ENCODE measurements at places on chromosomes 4 and X.

GRCh38 chrX:15546745-15547144 lies 46.1 kb downstream of the BMX start:
- DNase-seq: no peak

DNA sequence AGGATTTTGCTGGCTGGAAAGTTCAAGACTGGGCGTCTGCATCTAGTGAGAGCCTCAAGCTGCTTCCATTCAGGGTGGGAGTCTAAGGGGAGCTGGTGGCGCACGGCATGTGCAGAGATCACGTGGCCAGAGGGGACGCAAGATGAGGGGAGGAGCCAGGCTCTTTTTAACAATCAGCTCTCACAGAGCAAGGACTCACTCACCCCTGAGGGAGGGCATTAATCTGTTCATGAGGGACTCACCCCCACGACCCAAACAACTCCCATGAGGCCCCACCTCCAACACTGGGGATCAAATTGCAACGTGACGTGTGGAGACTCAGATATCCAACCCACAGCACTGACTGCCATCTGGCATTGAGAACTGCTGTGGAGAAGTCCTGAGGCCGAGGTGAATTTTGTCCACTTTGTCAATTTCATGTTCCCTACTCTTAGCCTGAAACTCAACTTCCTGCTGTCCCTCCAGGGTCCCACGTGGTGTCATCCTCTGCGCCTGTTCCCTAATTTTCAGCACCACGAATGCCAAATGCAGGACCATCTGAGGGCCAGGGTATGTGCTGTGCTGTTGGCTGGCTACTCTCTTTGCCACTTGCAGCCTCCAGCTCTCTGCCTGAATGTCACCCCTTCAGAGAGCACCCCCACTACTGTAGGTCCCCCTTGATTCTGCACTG lies 5.6 kb downstream of the ZFP92 start:
- no peak for DNase-seq

DNA sequence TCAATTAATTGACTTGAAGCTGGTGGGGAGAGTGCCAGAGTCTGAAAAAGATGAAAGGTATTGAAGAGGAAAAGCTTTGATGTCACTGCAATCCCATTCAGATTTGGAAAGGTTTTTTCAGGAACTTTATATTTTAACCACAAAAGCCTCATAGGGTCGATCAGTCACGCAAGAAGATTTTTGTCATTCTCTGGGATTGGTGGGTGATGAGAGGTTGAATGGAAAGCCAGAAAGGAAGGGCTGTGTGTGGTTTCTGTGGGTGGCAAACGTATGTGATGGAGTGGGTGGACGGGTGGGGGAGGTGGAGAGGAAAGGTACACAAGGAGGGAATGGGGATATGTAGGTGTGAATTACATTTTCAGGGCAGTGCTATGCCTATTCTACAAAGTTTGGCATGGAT lies 173.8 kb upstream of the SCML1 start:
- no peak for DNase-seq

DNA sequence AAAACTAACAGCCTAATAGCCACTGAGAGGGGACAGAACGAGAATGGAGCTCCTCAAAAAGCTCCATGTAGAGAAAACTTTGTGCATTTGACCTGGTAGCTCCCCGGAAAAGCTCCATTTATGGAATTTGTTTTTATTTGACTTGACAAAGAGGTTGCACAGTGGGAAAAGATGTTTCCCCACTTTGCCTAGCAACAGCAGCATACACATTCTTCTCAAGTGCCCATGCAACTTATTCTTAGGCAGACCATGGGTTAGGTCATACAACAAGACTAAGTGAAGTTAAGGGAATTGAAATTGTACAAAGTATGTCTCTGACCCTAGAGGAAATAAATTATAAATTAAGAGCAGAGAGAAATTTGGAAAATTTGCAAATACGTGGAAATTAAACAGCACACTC lies 949.6 kb upstream of the PRKX start:
- no peak for DNase-seq

DNA sequence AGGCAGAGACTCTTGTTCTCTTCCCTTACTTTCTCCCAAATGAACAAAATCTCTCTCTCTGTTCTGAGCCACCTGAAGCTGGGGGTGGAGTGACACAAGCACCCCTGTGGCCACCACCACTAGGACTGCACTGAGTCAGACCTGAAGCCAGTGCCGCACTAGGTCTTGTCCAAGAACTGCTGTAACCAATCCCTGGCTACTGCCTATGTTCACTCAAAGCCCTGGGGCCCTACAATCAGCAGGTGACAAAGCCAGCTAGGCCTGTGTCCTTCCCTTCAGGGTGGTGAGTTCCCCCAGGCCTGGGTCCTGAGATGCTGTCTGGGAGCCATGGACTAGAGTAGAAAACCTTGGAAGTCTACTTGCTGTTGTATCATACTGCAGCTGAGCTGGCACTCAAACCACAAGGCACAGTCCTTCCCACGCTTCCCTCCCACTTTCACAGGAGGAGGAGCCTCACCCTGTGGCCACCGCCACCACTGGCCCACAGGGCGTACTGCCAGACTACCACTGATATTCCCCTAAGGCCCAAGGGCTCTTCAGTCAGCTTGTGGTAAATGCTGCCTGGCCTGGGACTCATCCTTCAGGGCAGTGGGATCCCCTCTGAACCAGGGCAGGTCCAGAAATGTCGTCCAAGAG lies 119.1 kb downstream of the RTL9 start:
- no peak for DNase-seq

- DNase-seq: peak; percentile 23
Observed at GRCh38 chrX:151912780-151913179, at the start of gene MAGEA4. TSS of gene MAGEA4 (plus strand) at chrX:151912889. CDS start at chrX:151923665, 10,776 bp downstream.

DNA sequence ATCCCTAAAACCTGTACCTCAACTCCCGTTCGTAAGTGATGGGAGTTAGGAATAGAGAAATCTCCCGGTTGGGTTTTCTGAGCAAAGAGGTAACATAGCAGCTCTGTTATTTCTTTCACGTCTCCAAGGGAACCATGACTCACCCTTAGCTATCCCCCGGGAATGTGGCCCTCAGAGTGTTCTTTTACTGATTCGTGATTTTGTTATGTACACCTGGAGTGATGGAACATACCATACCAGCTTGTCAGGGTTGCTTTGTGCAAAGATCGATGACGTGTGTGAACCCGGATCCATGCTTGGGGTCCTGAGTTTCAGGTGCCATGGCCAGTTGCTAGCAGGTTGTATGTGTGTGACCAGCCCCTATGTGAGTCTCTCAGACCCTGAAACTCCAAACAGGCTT lies 52.6 kb downstream of the HPRT1 start:
- DNase-seq: peak; percentile 89

DNA sequence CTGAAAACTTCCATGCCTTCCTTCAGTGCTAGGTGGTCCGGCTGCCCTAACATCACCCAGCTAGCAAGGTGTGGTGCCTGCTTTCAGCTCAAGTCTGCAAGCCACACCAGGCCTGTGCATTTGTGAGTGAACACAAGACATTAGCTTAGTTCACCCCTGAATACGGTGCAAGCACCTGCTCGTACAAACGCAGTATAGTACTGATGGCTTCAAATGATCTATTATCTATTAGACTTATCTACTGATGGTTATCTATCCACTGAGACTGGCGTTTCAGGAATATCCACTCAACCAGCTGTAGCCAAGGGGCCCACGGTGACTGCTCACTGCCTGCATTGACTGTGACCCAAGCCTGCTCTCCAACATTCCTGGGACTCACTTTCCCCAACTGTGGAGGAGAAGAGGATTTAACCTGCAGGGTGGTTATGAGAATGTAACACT lies 155.9 kb downstream of the SHOX start:
- DNase-seq: peak; percentile 69

GRCh38 chr4:90415116-90415515 lies 287.9 kb downstream of the CCSER1 start:
- no peak for DNase-seq

DNA sequence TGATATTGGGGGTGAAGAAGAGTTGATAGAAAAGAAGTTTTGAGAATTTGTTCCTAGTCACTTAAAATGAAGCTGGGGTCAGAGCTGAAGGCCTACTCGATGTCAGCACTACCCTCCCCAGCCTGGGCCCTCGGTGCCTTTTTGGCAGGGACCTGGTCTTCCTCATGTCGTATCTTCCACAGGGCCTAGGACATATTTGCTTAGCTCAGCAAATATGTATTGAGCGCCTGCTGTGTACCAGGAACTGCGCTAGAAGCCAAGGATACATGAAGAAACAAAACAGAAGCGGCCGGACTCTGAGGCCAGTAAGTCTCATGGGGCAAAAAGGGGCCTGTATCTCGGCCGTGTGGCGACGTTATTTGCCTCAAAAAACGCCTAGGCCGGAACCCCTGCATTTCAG lies 44.3 kb downstream of the DCTD start:
- DNase-seq: no peak

- no peak for DNase-seq
Observed at GRCh38 chrX:22040184-22040583, 8.1 kb downstream of the PHEX start.

DNA sequence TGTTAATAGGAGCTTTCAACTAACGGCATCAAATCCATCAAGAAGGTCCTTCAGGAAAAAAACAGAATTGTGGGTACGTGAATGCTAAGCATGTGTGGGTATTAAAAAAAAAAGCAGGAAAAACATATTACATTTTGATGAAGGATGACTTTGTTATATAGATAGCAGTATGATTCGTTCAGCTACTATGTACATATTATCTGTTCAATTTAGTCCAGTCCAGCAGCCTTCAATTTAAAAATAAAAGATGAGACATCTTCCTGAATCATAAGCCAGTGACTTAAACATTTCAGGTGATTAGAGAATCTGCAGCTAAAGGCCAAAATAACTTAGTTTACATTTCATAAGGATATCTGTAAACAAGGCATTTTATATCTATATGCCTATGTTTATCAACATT lies 63.4 kb downstream of the LCORL start:
- no peak for DNase-seq

DNA sequence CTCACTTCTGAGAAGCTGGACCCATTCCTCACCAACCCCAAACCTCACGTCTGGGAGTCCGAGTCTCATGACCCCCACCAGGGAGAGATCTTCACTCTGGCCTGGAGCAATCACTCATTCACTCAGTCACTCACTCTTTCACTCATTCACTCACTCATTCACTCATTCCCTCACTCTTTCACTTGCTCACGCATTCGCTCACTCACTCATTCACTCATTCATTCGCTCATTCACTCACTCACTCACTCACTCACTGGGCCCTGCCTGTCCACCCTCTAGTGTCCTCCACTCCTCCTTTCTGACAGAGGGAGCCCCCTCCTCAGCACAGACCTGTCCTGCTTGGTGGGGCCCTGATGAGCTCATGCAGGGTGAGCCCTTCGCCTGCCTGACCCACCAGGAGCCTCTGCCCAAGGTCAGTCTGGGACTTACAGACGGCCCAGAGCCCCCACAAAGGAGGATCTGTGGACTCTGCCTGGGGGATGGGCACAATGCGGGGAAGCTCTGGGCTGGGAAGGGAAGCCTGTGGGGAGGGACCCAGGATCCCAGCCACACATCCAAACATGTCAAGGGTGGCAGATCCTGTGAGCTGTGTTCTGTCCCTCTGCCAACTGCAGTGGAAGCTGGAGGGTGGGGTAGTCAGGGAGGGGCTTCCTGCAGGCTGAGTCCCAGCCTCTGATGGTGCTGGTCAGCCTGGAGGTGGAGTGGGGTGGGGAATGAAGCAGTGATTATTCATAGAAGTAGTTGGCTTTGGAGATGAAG lies 18.5 kb downstream of the CPZ start:
- no peak for DNase-seq

- DNase-seq: no peak
Observed at GRCh38 chrX:85591536-85591935, 212.1 kb upstream of the POF1B start.

DNA sequence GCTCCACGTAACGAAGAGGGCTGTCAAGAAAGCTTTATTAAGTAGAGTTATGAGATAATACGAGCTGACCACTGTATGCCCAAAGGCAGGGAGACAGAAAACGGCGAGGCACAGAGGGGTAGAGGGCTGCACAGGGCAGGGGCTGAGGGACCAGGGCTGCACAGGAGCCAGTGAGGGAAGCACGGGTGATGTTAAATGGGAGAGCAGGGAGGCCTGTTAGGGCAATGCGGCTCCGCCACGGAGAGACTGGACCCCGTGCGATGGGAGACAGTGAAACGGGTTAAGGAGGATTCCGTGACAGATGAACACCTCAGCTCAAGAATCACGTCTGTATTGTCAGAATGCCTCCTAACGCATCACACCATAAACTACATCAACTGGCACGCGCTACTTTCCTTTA lies 25.1 kb downstream of the FAT1 start:
- no peak for DNase-seq

DNA sequence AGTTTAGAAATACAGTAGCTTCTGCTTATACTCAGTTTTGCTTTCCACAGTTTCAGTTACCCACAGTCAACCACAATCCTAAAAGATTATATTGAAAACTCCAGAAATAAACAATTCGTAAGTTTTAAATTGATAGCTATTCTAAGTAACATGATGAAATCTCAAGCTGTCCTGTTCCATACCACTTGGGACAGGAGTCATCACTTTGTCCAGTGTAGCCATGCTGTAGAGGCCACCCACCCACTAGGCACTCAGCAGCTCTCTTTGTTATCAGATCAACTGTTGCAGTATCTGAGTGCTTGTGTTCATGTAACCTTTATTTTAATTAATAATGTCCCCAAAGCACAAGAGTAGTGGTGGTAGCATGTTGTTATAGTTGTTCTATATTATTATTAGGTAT lies 117.5 kb upstream of the IQCM start:
- DNase-seq: no peak

DNA sequence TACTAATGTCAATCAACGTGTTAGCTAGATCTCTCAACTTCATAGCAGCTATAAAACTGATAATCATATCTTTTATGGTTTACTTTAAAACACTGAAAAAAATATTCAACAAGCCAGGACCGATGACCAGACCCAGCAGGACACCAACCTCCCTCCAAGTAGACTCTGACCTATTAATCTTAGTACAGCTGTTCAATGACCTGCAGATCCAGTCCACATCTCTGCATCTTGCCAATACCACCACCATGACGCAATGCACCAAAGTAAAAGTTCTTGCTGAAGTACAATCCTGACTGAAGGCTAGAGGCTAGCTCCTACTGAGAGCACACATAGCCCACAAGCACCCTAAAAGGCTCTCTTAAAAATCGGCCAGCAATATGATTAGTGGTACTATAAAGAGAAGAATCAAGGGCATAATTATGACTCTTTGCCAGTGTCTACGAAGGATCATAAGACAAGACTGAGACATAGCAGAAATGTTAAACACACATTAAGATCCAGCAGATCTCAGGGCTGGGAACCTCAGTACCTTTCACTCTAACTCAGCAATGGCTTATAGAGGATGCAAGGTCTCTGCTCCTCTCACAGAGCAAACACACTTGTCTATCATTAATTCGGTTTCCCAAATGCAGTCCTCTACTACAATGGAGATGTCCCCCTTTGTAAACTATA lies 7.6 kb downstream of the MED14 start:
- no peak for DNase-seq
